Activated T-cell treated with anti-CD3 and anti-CD28 coated beads for 24 hours (primary cell): ENCODE measurements at places on chromosomes 5 and 9.

- no peak for DNase-seq
Observed at GRCh38 chr9:100939636-100940035, 88.9 kb upstream of the PLPPR1 start.

- DNase-seq = no peak
Observed at GRCh38 chr5:14675865-14676300, 11.4 kb downstream of the OTULIN start.

DNA sequence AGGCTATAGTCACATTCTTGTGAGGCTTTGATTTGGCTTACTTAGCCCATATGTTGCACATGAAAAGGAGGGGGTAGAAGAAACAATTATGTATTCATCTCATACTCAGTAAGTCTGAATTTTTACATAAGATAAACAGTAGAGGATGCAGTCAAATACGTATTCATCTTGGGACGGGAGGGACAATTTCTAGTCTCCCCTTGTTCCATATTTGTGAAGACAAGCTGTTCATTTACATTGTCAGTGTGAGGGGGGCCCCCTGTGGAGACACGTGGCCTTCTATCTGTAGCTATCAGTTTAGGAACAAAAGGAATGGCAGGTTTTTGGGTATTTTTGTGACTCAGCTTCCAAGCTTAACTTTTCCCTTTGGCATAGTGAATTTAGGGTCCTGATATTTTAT is 49.2 kb upstream of the PPP1R2B start:
- DNase-seq = no peak

DNA sequence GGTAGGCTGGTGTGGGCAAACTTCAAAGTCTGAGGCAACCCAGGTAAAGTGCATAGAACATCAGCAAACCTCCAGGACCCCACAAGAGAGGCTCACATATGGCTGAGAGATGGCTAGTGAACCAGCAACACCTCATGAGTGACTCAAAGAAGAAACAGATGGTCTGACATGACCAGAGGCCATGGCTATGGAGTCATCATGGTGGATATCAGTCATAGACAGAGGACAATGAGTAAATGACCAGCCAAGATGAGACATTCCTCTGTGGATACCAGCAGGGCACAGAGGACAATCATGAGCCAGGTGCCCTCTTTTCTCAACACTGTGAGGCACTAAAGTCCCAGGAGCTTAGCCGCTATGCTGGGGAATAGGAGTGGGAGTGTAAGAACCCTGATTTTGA is 180.8 kb downstream of the RASEF start:
- no peak for DNase-seq

GRCh38 chr5:534743-535671 is 10.8 kb upstream of the SLC9A3 start:
- no peak for DNase-seq
